ENCODE measurements at places on chromosomes 5 and 9. TPM values are rescaled to one million over a fixed set of nuclear protein-coding genes. Genes with fewer than 3 reads are reported as not detected.

GRCh38 chr5:148768806-148769415, 57.5 kb upstream of the ADRB2 start:
- H3K36me3 ChIP-seq, result no peaks in the 10 kb centered on the region
- H3K27ac ChIP-seq, result no peak overlapping the region
- no peak for DNase-seq
- H3K4me1 ChIP-seq, result peaks cover 5% of the 10 kb centered on the region
- H3K4me3 ChIP-seq, result no peak overlapping the region
- peaks cover 17% of the 10 kb centered on the region for H3K27me3 ChIP-seq

The INSL6 gene
- total RNA-seq, result not detected

The TAS2R1 gene
- total RNA-seq, result not detected

GRCh38 chr9:78707080-78707479, 410.2 kb downstream of the PSAT1 start:
- H3K27me3 ChIP-seq, result no peaks in the 10 kb centered on the region
- no peak overlapping the region for H3K27ac ChIP-seq
- H3K4me3 ChIP-seq, result no peak overlapping the region
- DNase-seq, result no peak
- H3K36me3 ChIP-seq, result no peaks in the 10 kb centered on the region

The C5orf52 gene
- total RNA-seq, result not detected

GRCh38 chr5:132238901-132239500, 11.3 kb upstream of the P4HA2 start:
- H3K4me3 ChIP-seq, result no peak overlapping the region
- peak; percentile 22 for DNase-seq
- H3K36me3 ChIP-seq, result peaks cover 2% of the 10 kb centered on the region
- H3K4me1 ChIP-seq, result no peaks in the 10 kb centered on the region
- H3K27ac ChIP-seq, result peak overlapping the region; percentile 0
- peaks cover 6% of the 10 kb centered on the region for H3K27me3 ChIP-seq

The TRIO gene
- total RNA-seq, result 40.1 TPM

DNA sequence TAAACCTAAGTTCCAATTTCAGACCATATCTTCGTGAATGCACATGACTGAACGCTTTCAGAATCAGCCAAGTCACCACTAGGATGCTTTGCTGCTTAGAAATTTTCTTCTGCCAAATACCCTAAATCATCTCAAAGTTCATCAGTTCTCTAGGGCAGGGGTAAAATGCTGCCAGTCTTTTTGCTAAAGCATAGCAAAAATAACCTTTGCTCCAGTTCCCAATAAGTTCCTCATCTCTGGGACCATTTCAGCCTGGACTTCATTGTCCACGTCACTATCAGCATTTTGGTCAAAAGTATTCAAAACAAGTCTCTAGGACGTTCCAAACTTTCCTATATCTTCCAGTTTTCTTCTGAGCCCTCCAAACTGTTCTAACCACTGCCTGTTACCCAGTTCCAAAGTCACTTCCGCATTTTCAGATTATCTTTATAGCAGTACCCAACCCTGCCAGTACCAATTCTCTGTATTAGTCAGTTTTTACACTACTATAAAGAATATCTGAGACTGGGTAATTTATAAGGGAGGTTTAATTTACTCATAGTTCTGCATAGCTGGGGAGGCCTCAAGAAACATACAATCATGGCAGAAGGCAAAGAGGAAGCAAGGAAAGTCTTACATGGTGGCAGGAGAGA, 74.8 kb downstream of the NR3C1 start:
- no peaks in the 10 kb centered on the region for H3K27me3 ChIP-seq
- peaks cover 51% of the 10 kb centered on the region for H3K4me1 ChIP-seq
- peak overlapping the region; percentile 34 for H3K4me3 ChIP-seq

DNA sequence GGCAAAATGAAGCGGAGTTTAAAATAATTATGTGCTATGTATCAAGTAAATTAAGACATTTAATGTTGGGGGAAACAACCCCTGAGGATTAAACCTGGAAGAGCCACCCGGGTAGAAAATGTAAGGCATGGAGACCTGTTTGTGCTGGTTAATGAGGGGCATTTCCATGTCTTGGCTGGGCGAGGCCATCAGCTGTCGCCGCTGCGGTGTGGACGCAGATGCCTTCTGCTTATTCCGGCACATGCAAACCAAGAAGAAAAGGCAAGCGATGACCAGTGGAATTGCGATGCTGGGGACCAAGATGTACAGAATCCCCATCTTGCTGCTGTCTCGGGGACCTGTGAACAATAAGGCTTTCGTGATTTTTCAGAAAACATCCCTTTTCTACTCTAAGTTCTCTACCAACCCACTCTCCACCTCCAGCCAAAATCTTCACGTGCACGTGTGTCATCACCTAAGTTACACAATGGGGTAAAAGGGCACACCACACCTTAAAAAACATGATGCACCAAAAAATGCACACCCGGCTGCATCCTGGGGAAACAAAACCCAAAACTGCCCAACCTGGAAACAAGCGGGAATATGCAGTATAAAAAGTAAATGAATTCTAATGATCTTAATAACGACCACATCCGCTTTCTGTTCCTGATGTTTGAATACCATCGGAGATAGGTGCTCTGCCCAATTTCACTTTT, 223.5 kb downstream of the ROR2 start:
- H3K4me1 ChIP-seq, result peaks cover 2% of the 10 kb centered on the region
- no peak overlapping the region for H3K27ac ChIP-seq
- H3K36me3 ChIP-seq, result no peaks in the 10 kb centered on the region
- H3K4me3 ChIP-seq, result no peak overlapping the region

- H3K27me3 ChIP-seq, result no peaks in the 10 kb centered on the region
- H3K4me1 ChIP-seq, result peaks cover 17% of the 10 kb centered on the region
- DNase-seq, result no peak
- no peaks in the 10 kb centered on the region for H3K36me3 ChIP-seq
These were observed 45.2 kb upstream of the NOTCH1 start for GRCh38 chr9:136590821-136591752.

DNA sequence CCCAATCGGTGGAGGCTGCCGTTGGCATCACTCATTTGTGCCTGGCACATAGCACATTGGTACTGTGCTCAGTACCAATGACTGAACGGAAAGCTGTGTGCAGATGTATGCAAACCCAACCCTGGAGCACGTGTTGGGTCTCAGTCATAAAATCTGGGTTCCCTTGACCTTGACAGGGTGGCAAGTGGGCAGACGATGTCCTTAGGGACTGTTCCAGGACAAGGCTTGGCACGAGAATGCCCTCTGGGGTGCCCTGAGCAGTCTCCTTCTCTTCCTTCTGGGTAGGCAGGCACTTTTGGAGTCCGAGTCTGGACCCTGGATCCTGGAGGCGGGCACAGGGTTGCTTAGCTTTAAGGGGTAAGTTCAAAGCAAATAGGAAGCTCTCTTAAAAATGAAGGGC, 75.8 kb downstream of the MACROH2A1 start:
- H3K27ac ChIP-seq, result no peak overlapping the region
- DNase-seq, result peak; percentile 50
- H3K27me3 ChIP-seq, result no peaks in the 10 kb centered on the region
- no peaks in the 10 kb centered on the region for H3K4me1 ChIP-seq
- no peaks in the 10 kb centered on the region for H3K36me3 ChIP-seq

The IGFBPL1 gene
- total RNA-seq, result not detected

- DNase-seq, result no peak
- H3K4me1 ChIP-seq, result no peaks in the 10 kb centered on the region
- no peak overlapping the region for H3K27ac ChIP-seq
- no peak overlapping the region for H3K4me3 ChIP-seq
- peaks cover 11% of the 10 kb centered on the region for H3K36me3 ChIP-seq
- H3K27me3 ChIP-seq, result peaks cover 15% of the 10 kb centered on the region
These were observed 1.8 kb downstream of the HCN1 start for GRCh38 chr5:45694255-45694814.

- H3K27me3 ChIP-seq, result no peaks in the 10 kb centered on the region
- no peak for DNase-seq
- H3K4me1 ChIP-seq, result peaks cover 4% of the 10 kb centered on the region
- H3K27ac ChIP-seq, result no peak overlapping the region
These were observed 6.4 kb downstream of the SWI5 start for GRCh38 chr9:128282500-128282899.

GRCh38 chr9:107878462-107878861, 388.9 kb upstream of the KLF4 start:
- no peaks in the 10 kb centered on the region for H3K27me3 ChIP-seq
- H3K36me3 ChIP-seq, result no peaks in the 10 kb centered on the region
- no peak overlapping the region for H3K4me3 ChIP-seq
- no peak overlapping the region for H3K27ac ChIP-seq

DNA sequence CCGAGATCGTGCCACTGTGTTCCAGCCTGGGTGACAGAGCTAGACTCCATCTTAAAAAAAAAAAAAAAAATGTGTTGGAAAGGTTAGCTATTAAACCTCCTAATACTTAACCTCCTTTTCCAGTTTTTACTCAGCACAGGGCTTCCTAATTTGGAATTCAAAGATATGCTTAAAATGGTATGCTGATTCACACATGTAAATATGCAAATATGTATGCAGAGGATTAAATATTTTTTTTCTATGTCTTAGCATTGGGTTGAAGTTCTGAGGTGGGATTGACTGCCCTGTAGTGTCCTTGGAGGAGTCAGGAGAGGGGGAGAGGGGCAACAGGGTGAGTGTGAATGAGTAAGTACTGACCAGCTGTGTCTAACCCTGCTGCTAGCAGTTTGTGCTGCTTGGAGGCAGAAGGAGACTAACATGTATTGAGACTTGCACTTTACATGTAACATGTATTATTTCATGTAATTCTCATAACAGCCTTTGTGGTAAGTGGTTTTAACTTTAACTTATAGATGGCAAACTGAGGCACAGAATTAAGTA, 63.2 kb downstream of the SLC44A1 start:
- no peak overlapping the region for H3K27ac ChIP-seq
- no peak for DNase-seq
- H3K36me3 ChIP-seq, result no peaks in the 10 kb centered on the region
- no peaks in the 10 kb centered on the region for H3K4me1 ChIP-seq
- no peak overlapping the region for H3K4me3 ChIP-seq

The FSTL4 gene
- not detected for total RNA-seq

DNA sequence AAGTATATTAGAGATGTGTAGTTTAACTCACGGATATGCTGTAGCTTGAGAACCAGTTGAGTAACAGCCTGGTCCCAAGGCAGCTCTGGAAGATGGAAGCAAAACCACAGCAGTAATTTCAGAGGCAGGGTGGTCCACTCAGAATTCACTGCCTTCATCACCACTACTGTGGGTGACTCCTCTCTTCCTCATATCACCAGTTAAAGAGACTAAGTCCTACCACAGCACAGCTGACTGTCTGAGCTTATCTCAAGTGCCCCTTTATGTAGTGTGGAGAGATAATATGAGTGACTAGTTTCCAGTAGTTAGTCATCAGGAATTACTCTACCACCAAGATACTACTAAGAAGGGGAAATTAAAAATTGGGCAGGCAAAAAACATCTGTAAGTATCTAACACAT, 1571.2 kb upstream of the C9orf72 start:
- H3K4me1 ChIP-seq, result no peaks in the 10 kb centered on the region
- H3K27ac ChIP-seq, result no peak overlapping the region
- DNase-seq, result no peak
- peaks cover 8% of the 10 kb centered on the region for H3K36me3 ChIP-seq
- no peak overlapping the region for H3K4me3 ChIP-seq

The OR1J1 gene
- total RNA-seq, result not detected

The IFNK gene
- not detected for total RNA-seq

DNA sequence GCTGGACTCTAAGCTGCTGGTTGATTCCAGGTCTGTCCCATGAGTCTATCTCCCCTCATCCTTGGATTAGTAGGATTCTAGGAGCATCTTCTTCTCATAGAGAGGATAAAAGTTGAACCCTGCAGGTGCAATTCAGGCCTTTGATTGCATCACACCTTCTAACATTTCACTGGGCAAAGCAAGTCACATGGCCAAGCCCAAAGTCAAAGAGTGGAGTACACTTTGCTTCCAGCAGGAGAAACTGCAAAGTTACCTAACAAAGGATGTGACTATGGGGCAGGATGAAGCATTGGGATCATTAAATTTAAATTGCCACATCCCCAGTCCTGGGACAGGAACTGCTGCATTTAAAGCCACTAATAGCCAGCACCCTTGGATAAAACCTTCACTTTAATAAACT, 51.0 kb upstream of the EGFLAM start:
- peaks cover 13% of the 10 kb centered on the region for H3K27me3 ChIP-seq
- no peak overlapping the region for H3K4me3 ChIP-seq
- no peaks in the 10 kb centered on the region for H3K4me1 ChIP-seq
- DNase-seq, result no peak

The TRIM7 gene
- not detected for total RNA-seq

DNA sequence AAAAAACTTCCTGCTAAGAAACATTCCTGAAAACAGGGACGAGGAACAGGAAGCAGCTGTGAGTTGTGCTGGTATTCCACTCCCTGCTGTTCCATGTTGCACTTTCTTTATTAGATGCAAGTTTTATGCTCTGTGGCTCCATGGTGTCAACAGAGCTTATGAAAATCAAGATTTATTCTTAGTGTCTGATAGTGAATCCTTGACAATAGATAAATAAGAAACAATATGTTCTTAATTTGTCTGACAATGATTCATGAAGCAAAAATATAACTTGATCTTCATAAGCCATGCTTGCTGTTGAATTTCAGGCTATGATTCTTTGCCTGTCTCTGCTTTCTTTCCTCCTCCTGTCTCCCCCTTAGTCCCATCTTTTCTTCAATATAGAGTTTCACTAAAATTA, 119.6 kb downstream of the DROSHA start:
- DNase-seq, result no peak
- H3K36me3 ChIP-seq, result peaks cover 10% of the 10 kb centered on the region
- no peak overlapping the region for H3K4me3 ChIP-seq
- no peaks in the 10 kb centered on the region for H3K27me3 ChIP-seq

The ZMAT2 gene
- 57.0 TPM for total RNA-seq

The ETF1 gene
- total RNA-seq, result 167 TPM

- peaks cover 4% of the 10 kb centered on the region for H3K4me1 ChIP-seq
- DNase-seq, result no peak
- H3K36me3 ChIP-seq, result peaks cover 5% of the 10 kb centered on the region
- no peak overlapping the region for H3K4me3 ChIP-seq
- peak overlapping the region; percentile 50 for H3K27ac ChIP-seq
These were observed 22.0 kb downstream of the GLRX start for GRCh38 chr5:95800553-95800952.

DNA sequence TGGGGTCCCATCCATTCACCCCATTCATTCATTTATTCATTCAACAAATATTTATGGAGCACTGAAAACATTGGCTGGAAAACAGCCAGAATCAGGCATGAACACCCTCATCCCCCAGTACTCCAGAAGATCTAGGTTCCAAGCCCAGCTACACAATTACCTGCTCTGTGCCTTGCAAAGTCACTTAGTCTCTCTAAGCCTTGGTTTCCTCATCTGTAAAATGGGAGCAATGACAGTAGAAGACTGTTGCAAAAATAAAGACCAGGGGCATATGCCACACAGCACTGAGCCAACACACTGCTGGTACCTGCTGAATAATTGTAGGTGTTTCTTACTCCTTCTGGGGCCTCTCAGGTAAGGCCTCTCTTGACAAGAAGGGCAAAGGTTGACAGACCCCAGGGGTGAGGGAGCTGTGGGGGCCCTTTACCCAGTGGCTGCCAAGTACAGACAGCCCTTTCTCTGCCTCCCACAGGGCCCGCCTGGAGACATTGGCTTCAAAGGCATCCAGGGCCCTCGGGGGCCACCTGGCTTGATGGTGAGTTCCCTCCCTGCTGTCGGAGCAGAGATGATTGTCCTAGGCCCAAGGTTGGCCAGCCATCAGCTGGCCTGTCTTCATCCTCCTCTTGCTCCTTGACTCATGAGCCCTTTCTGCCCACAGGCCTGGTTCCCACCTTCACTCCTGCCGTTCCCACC, 22.6 kb upstream of the ORM1 start:
- no peak for DNase-seq
- no peaks in the 10 kb centered on the region for H3K27me3 ChIP-seq
- H3K27ac ChIP-seq, result no peak overlapping the region
- H3K36me3 ChIP-seq, result peaks cover 4% of the 10 kb centered on the region

Data from natural killer cell treated with Interleukin-12 subunit alpha and Interleukin-12 subunit beta and Interleukin-15 and Interleukin-18, amount 100 ng/mL, for 72 hours (primary cell).